Left lobe of liver (tissue), 2 donors: ENCODE measurements at places on chromosomes 2 and 18. TPM values are rescaled to one million over a fixed set of nuclear protein-coding genes. Genes with fewer than 3 reads are reported as not detected.

DNA sequence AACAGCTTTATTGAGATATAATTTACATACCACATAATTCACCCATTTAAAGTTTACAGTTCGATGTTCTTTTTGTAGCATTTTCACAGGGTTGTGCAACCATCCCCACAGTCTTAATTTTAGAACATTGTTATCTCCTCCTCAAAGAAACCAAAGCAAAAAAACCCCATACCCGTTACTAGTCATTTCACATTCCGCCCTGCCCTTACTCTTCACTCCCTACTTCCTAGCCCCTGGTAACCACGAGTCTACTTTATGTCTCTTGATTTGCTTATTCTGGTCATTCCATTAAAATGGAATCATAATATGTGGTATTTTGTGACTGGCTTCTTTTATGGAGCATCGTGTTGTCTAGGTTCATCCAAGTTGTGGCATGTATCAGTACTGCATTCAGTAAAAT, 137.7 kb downstream of the TANC1 start:
- no peak for DNase-seq

MAP4K4 gene
- total RNA-seq = 30.2 TPM

DNA sequence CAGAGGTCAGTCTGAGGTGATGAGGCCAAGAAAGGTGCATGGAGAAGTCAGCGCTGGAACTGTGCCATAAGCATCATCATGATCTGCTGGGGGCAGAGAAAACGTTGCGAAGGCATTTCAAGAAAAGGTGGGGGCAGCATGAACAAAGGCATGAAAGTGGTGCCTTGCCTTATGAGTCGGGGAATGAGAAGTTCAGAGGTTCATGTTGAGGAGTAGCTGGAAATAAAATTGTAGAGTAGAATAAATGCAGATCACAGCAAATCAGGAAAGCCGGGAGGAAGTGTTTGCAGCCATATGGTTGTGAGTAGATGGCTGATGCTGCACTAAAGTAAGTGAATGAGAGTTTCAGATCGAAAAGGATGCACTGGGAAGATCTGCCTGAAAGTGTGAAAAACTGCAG, 72.1 kb upstream of the ARL5A start:
- no peak for DNase-seq

DNA sequence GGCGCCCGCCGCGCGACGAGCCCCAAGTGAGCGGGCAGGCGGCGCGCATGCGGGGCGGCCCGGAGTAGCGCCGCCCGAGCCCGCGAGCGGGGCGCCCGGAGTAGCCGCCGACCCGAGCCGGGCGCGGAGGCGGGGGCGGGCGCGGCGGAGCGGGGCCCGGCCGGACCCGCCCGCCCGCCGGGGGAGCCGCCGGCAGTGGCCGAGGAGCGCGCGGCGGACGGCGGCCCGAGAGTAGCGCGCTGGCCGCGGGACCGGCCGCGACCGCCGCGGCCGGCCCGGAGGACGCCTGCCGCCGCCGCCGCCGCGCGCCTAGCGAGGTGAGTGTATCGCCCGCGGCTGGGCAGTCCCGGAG, at the start of gene GALNT1:
GALNT1 (plus strand) TSS at position 195 of the 352 bp plus-strand sequence. CDS start 72,923 bp downstream, outside the sequence.
- no peak for DNase-seq

DNA sequence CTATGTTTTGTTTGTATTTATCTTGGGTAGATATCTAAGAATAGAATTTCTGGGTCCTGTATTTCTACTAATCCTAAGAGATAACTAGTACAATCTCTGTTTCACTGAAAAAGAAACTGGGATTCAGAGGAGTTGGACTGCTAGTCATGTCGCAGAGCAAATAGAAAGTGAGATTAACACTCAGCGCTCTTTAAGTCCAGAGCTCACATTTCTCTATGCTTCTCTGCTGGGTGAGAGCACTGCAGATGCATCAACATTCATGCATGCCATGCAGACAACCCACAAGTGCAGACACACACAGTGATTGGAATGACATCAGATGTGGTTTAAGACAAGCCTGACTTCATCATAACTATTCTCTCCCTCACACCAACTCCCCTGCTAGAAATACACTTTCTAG, 563.8 kb downstream of the TDRD15 start:
- no peak for DNase-seq

GRCh38 chr2:230909841-230910545, 15.0 kb downstream of the GPR55 start:
- DNase-seq = no peak

DNA sequence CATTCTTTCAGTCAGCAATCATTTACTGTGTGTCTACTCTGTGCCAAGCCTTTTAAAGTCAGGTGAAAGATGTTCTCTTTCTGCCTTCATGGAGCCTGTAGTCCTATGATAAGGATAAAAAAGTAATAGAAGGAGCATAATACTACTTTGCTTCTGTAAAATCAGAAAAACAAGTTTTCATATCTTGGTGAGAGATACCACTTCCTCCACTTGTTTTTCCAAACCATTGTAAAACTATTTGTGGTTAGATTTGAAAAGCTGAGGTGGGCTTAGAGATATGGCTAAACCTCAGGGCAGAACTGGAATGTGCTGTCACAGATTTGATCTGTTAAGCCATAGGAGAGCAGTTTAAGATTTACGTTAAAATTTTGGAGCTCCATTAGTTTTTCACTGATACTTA, 104.7 kb upstream of the FAM117B start:
- DNase-seq = no peak

DNA sequence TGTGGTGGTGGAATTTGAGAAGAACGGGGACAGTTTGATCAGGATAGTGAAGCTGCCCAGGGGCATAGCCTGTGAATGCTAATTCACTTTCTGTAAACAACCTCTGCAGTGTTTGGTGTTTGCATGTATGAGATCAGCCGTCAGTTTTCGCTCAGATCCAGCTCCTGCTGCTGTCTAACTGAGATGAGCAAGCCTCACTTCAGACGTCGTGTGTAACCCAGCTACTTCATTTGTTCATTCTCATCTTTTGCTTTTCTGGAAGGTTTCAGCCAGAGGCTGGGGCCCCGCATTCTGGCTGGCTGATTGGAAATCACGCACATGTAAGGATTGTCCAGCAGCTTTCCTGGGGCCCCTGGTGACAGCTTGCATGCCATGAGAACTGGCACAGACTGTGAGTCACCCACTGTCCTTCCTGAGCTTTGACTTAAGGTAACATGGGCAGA, 48.9 kb downstream of the LDLRAD4 start:
- peak; percentile 14 for DNase-seq

AMER3 gene
- total RNA-seq = not detected

DNA sequence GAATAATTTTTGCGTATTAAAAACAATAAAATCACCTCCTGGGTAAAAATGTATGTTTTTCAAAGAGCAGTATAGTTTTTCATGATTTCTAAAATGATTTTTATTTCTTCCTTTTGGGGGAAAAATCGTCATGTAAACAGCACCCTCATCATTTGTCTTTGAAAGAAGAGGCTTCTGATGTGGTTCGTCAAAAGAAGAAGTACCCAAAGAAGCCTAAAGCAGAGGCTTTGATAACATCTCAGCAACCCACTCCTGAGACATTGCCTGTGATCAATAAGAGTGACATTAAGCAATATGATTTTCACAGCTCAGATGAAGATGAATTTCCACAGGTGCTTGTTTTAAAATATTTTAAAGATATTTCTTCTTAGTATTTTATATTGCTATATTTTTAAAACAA, 110.2 kb upstream of the KIF5C start:
- DNase-seq = no peak

DNA sequence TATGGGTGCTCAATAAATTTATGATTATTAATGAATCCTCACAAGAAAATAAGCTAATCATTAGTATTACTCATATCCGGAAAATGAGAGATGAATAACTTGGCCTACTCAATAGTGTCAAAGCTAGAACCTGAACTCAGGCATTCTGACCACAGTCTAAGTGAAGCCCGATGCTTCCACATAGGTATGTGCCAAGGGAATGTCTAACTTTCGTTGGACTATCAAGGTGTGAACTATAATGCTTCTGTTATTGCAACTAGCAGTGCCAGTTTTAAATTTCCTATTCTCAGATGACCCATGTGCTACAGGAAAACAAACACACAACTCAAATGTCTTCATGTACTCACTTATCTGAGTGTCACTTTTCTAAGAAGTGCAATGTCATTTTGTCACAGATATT, 1.8 kb downstream of the BARD1 start:
- no peak for DNase-seq

DNA sequence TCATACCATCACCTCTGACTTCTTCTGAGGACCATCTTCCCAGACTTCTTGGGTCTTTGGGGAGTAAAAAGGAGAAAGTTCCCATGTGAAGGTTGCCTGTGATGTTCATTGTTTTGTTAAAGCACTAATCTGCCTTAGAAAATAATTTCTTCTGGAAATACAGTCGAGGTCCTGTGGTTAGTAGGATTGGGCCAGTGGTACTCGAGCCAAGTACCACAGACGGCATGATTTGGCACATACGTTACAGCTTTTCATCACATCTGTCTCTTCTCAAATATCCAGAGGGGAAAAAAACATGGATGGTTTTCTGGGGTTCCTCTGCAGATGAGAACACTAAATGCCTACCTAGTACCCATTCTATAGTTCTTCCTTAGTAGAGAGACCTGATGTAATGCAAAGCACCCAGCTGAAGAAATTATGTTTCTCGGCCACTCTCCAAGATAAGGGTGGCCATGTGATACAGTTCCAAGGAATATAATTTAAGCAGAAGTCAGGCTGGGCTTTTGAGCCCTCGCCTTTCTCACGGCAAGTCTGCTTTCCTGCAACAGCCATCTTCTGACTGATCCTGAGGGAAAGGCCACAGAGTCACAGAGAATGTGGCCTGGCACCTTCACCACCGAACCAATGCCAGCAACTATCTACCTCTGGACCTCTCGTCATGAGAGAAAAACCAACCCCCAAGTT, 161.0 kb downstream of the RNF152 start:
- no peak for DNase-seq

OTX1 gene
- total RNA-seq = not detected

DNA sequence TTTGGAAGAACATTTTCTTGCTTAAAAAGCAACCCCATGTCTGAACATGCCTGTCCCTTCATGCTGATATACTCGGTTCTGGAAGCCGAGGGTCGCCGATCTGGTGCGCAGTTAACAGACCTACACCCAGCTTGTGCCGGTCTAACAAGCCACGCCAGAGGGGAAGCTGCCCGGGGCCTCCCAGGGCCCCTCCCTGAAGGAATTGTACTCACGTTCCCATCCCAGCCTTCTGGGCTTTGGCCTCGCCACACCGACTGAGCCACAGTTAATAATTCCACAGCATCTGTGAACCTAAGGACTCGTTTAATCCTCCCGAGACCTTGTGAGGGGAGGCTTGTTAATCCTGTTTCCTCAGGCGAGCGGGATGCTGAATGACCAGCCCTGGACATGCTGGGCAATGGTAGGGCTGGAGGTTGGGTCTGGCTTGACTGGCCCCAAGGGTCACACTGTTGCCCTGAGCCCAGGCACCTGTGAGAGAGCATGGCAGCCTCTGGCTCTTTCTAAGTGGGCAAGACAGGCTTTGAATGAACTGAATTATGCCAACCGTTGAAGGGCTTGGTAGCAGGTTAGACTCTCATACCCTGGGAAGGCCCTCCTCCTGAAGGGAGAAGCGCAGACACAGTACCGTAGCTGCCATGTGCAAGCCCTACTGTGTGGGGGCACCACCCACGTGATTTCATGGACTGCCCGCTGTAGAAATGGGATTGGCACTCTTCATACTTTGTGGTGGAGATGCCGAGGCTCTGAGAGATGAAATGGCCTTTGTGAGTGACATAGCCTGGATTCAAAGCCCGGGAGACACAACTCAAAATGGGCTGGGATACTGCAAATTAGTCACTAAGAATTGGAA, 27.9 kb upstream of the ODC1 start:
- DNase-seq = no peak

GRCh38 chr2:165144315-165144714, 59.5 kb downstream of the SCN3A start:
- no peak for DNase-seq

SP140 gene
- total RNA-seq = 1.2 TPM

MYO5B gene
- total RNA-seq = 16.1 TPM

- no peak for DNase-seq
Measured at GRCh38 chr2:2464643-2465042, 133.6 kb upstream of the MYT1L start.

CREG2 gene
- not detected for total RNA-seq

DNA sequence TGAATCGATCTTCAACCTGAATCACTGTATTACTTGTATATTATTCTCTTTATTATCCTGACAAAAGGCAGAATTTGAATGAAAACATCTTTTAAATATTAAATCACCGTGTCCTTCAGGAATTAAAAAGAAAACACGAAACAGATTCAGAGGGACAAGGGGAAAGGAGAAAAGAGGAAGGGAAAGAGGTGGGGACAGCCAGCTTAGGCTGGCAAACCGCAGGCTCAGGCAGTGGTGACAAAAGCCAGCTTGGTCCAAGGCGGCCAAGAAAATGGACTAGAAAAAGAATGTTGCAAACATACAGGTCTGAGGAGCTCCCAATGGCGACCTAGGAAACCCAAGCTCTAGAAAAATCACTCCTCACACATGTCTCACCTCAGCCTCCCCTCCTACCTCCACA, 6.8 kb downstream of the B4GALT6 start:
- no peak for DNase-seq

- DNase-seq = no peak
Measured at GRCh38 chr2:162333968-162334367, 10.0 kb upstream of the GCA start.

GPR39 gene
- 7.4 TPM for total RNA-seq

POTEI gene
- not detected for total RNA-seq

DNA sequence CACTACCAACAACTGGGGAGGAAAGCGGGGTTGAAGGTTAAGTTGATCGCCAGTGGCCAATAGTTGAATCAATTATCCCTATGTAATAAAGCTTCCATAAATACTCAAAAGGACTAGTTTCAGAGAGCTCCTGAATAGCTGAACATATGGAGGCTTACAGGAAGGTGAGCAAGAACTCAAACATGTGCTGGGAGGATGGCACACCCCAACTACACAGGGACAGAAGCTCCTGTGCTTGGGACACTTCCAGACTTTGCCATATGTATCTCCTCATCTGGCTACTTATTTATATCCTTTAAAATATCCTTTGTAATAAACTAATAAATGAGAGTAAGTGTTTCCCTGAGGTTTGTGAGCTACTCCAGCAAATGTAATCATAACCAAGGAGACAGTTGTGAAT, 115.7 kb downstream of the HNMT start:
- no peak for DNase-seq

DNA sequence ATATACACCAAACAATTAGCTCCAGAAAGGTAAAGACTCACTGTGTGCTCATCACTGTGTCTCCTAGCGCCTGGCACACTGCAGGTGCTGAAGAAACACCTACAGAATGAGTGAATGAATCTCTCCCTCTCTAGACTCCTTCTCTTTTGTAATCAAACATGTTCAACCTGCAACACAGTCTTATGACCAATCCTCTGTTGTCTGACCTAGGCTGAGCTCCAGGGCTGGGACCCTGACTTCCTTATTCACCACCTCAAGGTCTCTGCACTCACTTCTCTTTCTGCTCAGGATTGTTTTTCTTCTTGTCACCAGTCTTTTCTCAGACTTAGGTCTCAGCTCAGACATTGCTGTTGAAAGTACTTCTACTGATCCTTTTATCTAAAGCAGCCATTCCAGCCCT, 9.8 kb downstream of the CKAP2L start:
- DNase-seq = no peak

TRIM54 gene
- total RNA-seq = not detected

GCG gene
- not detected for total RNA-seq
